Liver (tissue), 10 donors: ENCODE measurements at places on chromosomes 1 and 21. TPM values are rescaled to one million over a fixed set of nuclear protein-coding genes. Genes with fewer than 3 reads are reported as not detected.

GRCh38 chr1:175262621-175263020, 70.0 kb upstream of the KIAA0040 start:
- no peaks in the 10 kb centered on the region for H3K27me3 ChIP-seq
- DNase-seq = no peak
- H3K4me1 ChIP-seq = no peaks in the 10 kb centered on the region

DNA sequence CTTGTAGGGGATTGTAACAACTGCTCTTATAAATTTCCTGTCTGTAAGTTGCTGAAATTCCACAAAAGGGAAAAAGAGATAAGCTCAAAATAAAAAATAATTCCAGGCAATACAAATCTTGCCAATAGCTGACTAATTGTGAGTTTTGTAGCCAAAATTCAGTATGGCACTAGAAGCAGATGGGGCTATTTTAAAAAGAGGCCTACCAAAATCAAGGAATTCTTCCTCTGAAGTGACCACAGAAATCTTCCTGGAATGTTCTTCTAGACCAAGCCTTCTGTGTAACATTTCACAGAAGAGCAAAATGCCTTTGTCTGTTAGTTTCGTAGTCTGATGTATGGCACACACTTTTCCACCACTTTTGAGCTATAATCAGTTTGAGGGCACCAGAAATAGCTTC, 127.6 kb downstream of the CYYR1 start:
- no peak for DNase-seq
- no peak overlapping the region for H3K27ac ChIP-seq
- no peaks in the 10 kb centered on the region for H3K4me1 ChIP-seq
- H3K36me3 ChIP-seq = no peaks in the 10 kb centered on the region
- no peak overlapping the region for H3K4me3 ChIP-seq
- peaks cover 5% of the 10 kb centered on the region for H3K27me3 ChIP-seq

DNA sequence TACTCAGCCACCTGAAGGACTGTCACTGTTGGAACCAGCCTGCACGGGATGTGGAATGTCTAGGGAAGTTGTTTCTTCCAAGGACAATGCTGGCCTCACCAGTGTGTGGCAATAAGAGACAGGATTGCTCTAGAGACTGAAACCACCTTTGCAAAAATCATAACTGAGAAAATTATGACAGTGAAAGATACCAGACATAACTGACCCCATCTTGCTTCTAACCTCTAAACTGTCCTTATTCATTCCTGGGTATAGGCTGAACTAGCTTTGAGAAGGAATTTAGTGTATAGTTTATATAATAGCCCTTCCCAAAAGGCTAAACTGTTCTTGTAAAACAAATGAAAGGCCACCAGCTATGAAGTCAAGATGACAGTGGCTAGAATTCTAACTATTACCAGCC, 83.6 kb downstream of the IER5 start:
- H3K27me3 ChIP-seq = no peaks in the 10 kb centered on the region
- no peak overlapping the region for H3K4me3 ChIP-seq
- H3K36me3 ChIP-seq = no peaks in the 10 kb centered on the region

GRCh38 chr21:34971656-34972055, 77.4 kb downstream of the RUNX1 start:
- H3K36me3 ChIP-seq = no peaks in the 10 kb centered on the region
- H3K4me3 ChIP-seq = no peak overlapping the region
- no peak overlapping the region for H3K27ac ChIP-seq

DNA sequence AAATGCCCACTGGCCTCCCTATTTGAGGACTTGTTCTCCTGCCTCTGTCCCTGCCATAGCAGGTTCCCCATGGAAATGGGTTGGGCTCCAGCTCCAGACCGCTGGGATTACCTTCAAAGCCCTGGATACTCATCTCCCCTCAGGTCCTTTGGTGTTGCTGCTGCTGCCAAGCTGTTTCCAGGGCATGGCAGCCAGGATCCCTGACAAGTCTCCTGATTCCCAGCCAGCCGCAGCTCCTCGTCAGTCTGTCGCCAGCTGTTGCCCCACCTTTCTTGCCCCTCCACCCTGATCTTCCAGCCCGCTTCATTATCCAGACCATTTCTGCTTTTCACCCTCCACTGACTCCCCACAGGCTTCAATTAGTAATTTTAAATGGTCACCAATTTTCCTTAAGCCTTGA, 68.3 kb upstream of the KCND3 start:
- no peaks in the 10 kb centered on the region for H3K27me3 ChIP-seq
- H3K4me3 ChIP-seq = no peak overlapping the region
- H3K36me3 ChIP-seq = no peaks in the 10 kb centered on the region
- H3K27ac ChIP-seq = no peak overlapping the region
- H3K4me1 ChIP-seq = no peaks in the 10 kb centered on the region
- no peak for DNase-seq

GRCh38 chr1:166132496-166132895, 34.3 kb downstream of the FAM78B start:
- no peaks in the 10 kb centered on the region for H3K36me3 ChIP-seq
- no peaks in the 10 kb centered on the region for H3K4me1 ChIP-seq
- no peak overlapping the region for H3K27ac ChIP-seq
- no peaks in the 10 kb centered on the region for H3K27me3 ChIP-seq
- DNase-seq = no peak

DNA sequence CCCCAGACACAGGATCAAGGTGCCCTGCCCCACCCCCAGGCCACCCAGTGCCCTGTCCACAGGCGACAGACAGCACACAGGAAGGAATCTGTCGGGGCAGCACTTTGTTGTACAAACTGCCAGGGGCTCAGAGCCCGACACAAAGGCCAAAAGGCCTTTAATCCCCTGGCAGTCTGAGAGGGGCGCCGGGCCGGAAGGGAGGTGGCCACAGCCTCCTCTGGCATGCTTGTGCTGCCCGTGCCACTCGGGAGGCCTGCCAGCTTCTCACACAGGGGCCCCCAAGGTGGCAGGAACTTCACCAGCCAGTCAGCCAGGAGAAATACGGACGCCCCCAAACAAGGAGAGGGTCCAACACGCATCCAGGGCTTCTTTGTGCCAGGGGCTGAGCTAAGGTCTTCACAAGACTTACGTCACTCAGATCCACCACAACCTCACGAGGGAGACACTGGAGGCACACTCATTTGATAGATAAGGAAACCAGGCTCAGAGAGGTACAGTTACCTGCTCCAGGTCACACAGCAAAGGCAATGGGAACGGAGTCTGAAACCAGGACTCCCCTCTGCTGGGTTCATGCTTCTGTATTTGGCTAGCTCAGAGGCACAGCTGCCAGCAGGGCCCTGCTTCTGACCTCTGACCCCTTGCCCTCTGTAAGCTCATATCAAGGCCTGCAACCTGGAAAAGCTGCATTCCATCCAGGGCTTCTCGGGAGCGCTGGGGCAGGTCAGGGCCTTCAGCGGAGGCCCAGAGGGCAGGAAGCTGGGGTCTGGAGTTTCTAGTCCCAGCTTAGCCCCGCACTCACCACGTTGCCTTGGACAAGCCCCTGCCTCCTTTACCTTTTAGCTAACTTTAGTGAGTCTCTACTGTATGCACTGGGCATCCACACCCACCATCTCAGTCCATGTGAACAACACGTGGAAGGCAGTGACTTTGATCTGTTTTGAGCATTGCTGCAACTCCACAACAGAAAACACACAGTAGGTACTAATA, 34.8 kb downstream of the HSPG2 start:
- no peak for DNase-seq
- no peak overlapping the region for H3K27ac ChIP-seq
- no peak overlapping the region for H3K4me3 ChIP-seq
- no peaks in the 10 kb centered on the region for H3K27me3 ChIP-seq

- H3K27me3 ChIP-seq = no peaks in the 10 kb centered on the region
- no peaks in the 10 kb centered on the region for H3K36me3 ChIP-seq
- no peak overlapping the region for H3K4me3 ChIP-seq
- no peaks in the 10 kb centered on the region for H3K4me1 ChIP-seq
These were observed 35.5 kb downstream of the CRP start for GRCh38 chr1:159678939-159679338.

DNA sequence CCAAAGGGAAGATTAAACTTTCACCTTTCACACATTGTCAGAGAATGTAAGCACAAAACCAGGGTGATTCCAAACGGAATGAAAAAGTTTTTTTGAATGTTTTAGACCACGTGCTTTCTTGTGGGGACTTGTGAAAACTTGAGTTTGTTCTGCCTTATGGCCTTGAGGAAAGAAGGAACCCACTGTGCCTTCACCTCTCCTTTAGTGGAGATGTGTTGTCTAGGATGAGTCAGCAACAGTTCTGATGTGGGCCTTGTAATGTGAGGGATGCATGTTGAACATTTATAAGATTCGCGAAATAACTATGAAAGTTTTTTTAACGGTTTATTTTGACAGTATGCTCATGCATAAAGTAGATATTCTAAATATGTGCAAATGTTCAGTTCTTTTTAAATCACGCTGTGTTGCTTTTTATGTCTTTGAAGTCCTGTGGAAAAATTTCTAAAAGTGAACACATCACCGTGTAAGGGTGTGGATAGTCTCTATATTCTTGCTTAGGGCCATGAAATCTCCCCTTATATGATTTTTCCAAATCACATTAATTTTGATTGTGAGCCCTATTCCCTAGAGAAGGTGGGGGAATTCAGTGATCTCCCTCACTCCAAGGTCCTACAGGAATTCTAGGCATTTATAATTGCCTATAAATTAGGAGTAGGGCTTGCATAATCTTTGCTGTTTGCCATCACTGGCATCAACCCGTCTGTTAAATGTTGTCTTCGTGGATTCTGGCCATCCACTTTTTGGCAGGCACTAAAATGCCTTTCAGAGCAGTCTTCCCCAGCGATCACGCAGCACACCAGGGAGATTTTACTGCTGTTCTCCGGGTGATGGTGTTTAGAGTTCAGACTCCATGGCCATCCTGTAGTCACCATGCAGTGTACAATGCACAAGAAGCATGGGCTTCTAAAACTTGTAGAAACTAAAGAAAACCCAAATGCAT, 47.4 kb downstream of the PLA2G4A start:
- DNase-seq = no peak
- H3K36me3 ChIP-seq = no peaks in the 10 kb centered on the region
- H3K27ac ChIP-seq = no peak overlapping the region
- no peaks in the 10 kb centered on the region for H3K4me1 ChIP-seq

DNA sequence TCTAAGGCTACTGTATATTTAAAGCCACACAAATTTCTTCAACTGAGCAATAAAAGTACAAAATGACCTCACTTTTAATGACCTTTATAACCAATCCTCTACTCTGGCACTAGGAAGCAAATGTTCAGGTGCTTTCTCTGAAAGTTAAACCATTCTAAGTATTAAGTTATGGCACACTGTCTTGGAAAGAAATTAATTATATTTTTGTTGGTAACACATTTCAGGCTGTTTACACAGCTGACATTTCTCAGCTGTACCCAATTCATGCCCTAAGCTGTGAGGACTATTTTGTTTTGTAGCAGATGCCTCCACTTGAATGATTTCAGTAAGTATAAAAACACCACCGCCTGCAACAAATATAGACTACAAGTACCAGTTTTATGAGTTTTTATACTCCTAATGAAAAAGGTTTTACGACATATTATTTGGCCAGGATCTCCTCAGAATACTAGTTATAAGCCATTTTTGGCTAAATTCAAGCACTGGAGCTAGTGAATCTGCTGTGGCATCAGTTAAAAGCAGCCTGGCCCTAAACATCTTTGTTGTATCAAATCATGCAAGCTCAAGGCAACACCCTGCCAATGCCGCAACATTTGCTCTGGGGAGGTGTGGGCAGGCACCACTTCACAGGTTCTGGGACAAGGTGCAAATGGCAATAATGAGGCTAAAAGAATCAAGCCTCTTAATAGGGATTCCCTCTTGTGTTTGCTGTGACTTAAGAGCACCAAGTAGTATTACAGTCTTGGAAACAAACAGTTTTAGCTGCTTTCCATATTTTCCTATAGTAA, 228.4 kb upstream of the DMRTA2 start:
- no peaks in the 10 kb centered on the region for H3K4me1 ChIP-seq
- no peak overlapping the region for H3K4me3 ChIP-seq
- no peak for DNase-seq
- no peak overlapping the region for H3K27ac ChIP-seq
- no peaks in the 10 kb centered on the region for H3K36me3 ChIP-seq
- H3K27me3 ChIP-seq = no peaks in the 10 kb centered on the region

GRCh38 chr1:60866917-60867531, 215.3 kb upstream of the NFIA start:
- peak overlapping the region; percentile 42 for H3K27ac ChIP-seq
- peaks cover 6% of the 10 kb centered on the region for H3K4me1 ChIP-seq
- H3K27me3 ChIP-seq = no peaks in the 10 kb centered on the region
- no peak overlapping the region for H3K4me3 ChIP-seq
- H3K36me3 ChIP-seq = no peaks in the 10 kb centered on the region

- no peak for DNase-seq
- H3K27ac ChIP-seq = no peak overlapping the region
- no peaks in the 10 kb centered on the region for H3K36me3 ChIP-seq
- peaks cover 21% of the 10 kb centered on the region for H3K4me1 ChIP-seq
- H3K4me3 ChIP-seq = no peak overlapping the region
These were observed 68.3 kb upstream of the ARHGAP29 start for GRCh38 chr1:94305704-94306103.

- H3K36me3 ChIP-seq = no peaks in the 10 kb centered on the region
- no peak for DNase-seq
- H3K27ac ChIP-seq = no peak overlapping the region
These were observed 160.2 kb upstream of the COA6 start for GRCh38 chr1:234212764-234213657.

DNA sequence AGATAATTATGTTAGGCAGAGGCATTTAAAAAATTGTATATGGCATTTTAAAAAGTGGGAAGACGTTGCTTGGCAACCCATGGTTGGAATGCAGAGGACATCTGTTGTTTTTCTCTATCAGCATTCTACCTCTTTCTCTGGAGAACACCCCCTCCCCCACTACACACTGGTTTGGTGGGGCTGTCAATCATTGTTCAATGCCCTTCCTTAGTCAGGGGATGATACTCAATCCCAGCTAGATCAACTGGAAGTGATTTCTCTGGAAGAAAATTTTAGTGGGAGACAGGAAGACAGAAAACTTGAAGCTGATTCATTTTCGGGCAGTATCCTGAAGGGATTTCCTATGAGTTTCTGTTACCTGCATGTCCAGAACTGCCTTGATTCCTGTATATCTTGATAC, 35.7 kb upstream of the CAP1 start:
- no peak for DNase-seq
- H3K4me1 ChIP-seq = no peaks in the 10 kb centered on the region
- H3K4me3 ChIP-seq = no peak overlapping the region
- no peaks in the 10 kb centered on the region for H3K27me3 ChIP-seq
- no peaks in the 10 kb centered on the region for H3K36me3 ChIP-seq
- no peak overlapping the region for H3K27ac ChIP-seq

GRCh38 chr21:17472182-17472581, 40.7 kb upstream of the CXADR start:
- DNase-seq = no peak
- H3K4me3 ChIP-seq = no peak overlapping the region
- peaks cover 14% of the 10 kb centered on the region for H3K4me1 ChIP-seq
- no peaks in the 10 kb centered on the region for H3K27me3 ChIP-seq

Gene RIMS3
- total RNA-seq = 1.0 TPM

Gene SMPDL3B
- 0.37 TPM for total RNA-seq

Gene CELA3A
- 0.23 TPM for total RNA-seq
